ENCODE measurements at places on chromosomes 2 and 18.

DNA sequence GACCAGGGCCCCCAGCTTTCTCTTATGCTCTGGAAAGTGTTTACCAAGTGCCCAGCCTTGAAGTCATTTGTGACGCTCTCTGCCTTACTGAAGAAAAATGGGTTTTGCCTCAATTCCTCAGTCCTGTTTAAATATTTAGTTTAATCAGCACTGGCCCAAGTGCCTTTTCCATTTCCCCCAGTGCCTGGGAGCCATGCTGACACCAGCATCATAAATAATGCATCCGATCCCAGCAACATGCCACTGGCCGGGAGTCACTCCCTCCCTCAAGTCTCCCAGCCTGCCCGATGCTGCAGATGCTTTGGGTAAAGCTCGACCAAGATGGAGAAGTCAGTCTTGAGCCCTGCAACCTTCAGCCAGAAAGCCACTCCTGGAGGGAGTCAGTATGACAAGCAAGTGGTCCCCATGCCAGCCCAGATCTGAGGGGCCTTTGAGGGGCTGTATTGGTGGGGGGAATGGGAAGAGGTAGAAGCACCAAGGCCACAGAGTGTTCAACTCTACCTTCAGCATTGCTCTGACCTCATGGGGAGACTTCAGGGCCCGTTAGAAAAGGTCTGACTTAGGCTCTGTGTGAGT is 12.0 kb upstream of the MTA3 start:
- no peak for DNase-seq

GRCh38 chr18:1039421-1039820 is 134.8 kb downstream of the ADCYAP1 start:
- no peak for DNase-seq

GRCh38 chr2:31141443-31142085 is 3.3 kb upstream of the GALNT14 start:
- DNase-seq, result peak; percentile 10

GRCh38 chr2:88673363-88673762 is 18.1 kb upstream of the RPIA start:
- DNase-seq, result no peak

- DNase-seq, result no peak
Observed at GRCh38 chr2:141417246-141417797, 713.5 kb downstream of the LRP1B start.

DNA sequence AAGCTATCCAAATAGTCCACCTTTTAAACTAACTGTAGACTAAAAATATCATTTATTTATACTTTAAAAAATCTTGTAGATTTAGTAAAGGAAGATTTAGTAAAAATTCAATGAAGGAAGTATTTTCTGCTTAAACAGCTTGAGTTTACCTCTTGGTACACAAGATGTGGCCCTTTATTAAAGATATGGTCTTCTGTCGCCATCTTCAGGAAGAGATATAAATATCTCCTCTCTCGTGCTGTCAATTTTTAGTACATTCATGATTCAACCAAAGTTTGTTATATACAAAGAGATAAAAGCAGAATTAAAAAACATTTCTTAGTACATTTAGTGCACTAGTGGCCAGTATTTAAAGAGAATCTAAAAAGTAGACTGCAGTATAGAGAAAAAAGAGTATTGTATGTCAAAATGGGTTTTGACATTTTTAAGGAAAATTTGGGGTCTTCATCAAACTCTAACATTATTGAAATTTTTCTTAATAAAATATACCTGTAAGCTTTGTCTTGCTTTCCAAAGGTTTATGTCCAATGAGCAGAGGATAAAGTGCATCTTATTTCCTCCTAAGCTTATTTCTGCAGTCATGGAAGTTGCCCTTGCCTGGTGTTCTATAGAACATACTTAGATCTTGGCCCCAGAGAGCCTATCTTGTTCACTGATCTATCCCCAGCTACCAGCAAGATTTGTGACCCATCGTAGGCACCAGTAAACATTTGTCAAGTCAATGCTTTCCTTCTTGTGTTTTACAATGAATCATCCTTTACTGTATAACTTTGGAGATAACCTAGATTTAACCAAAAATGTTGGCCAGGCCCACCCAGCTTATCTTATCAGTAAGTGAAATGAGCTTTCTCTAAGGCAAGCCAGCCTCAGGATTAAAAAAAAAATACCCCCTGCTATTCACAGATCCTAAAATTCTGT is 18.5 kb upstream of the EML6 start:
- DNase-seq, result no peak

DNA sequence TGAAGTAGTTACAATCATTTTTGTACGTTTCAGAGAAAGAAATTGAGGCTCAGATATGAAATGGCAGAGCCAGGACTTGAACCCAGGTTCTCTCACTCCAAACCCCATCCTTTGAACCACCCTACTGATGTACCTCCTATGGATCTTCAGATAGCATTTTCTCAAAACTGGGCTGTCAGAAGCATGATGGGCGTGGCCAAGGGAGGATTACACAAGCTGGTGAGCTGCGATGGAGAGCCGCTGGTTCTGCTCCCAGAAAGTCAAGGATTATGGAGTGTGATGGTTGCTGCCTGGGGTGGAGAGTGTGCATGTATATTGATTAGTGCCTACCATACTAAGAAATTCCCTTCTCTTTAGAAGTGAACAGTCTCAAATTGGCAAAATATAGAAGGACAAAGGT is 47.0 kb upstream of the PPP1CB start:
- no peak for DNase-seq

DNA sequence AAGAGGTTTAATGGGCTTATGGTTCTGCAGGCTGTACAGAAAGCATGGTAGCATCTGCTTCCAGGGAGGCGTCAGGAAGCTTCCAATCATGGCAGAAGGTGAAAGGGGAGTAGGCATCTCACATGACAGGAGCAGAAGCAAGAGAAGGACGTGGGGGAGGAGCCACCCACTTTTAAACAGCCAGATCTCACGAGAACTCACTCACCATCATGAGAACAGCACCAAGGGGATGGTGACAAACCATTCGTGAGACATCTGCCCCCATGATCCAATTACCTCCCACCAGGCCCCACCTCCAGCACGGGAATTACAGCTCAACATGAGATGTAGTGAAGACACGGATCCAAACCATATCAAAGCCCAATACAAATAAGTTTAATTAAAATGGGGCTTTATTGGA is 113.8 kb downstream of the ATL2 start:
- DNase-seq, result no peak

- DNase-seq, result no peak
Observed at GRCh38 chr2:107529146-107529545, 297.5 kb upstream of the RGPD4 start.

GRCh38 chr2:207502577-207503198 is 27.1 kb upstream of the CREB1 start:
- no peak for DNase-seq

- DNase-seq, result no peak
Observed at GRCh38 chr2:96201338-96201737, 7.3 kb downstream of the STARD7 start.

GRCh38 chr2:84442888-84443287 is 16.2 kb downstream of the SUCLG1 start:
- no peak for DNase-seq
